ENCODE measurements at places on chromosomes 6 and 20.

- DNase-seq, result no peak
Measured at GRCh38 chr6:3898265-3898994, 49.3 kb downstream of the FAM50B start.

GRCh38 chr20:6053064-6053775, 640 bp downstream of the LRRN4 start:
- DNase-seq, result no peak

- DNase-seq, result no peak
Measured at GRCh38 chr6:26432627-26433201, 7.6 kb upstream of the BTN3A3 start.

DNA sequence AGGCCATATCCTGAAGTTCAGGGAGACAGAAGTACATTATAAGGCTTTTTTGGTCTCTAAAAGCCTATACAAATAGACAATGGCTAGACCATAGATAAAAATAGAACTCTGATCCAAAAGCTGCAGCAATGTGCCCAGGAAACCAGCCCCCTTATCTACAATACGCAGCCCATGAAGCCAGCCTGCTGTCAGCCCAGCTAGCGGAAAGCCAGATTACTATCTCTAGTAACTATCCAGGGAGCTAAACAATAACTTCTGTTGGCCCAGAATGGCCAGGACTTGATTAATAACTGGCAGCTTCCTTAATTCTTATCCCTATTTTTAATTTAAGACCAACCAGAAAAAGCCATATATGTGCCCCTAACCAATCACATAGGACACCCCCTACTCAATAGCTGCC, 160.4 kb upstream of the SMLR1 start:
- DNase-seq, result no peak

GRCh38 chr6:122438975-122439374, 32.6 kb downstream of the SERINC1 start:
- DNase-seq, result no peak

- no peak for DNase-seq
Measured at GRCh38 chr6:168288781-168289570, 30.6 kb downstream of the DACT2 start.

DNA sequence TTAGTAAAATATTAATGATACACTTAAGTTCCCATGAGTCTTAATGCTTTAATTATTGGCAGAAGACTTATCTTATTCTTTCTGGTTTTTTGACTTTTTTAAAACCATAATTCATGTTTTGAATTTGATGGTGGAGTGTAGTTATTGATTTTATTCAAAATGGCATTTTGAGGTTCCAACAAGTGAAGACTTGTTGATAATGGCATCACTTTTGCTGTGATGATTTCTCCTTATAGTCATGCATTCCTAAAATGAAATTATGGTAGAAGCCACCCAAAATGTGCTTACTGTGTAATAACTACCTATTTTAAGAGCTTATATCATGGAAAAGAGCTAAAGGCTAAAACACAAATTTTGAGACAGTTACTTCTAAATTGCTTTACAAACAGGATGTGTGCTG, 2.2 kb downstream of the DOP1A start:
- DNase-seq, result no peak

DNA sequence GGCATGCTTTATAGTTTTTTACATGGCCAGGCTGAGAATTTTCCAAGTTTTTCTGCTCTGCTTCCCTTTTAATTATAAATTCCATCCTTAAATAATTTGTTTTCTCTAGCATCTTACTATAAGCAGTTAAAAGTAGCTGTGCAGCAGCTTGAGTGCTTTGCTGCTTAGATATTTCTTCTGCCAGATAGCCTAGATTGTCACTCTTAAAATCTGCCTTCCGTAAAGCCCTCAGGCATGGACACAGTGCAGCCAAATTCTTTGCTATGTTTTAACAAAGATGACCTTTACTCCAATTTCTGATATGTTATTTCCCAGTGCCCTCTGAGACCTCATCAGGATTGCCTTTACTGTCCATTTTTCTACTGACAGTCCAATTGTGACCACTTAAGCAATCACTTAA, 92.6 kb upstream of the SGK1 start:
- DNase-seq, result no peak

DNA sequence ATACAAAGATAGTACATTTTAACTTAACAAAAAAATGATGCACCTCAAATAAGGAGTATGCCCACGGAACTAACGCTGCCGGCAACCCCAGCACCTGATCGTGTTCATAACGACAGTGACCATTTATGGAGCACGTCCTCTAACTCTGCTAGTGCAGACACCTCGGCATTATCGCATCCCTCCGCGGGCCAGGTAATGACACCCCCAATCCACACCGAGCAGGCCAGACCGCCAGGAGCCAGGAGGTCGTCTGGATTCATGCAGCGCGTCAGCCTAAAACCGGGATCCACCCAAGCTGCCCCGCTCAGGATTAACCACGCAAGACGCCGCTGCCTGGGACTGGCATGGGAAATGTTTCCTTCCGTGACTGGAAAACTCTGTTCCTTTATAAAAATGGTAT, 34.1 kb downstream of the DACT2 start:
- no peak for DNase-seq

- DNase-seq, result no peak
Measured at GRCh38 chr20:50783903-50784302, 11.0 kb upstream of the BCAS4 start.

DNA sequence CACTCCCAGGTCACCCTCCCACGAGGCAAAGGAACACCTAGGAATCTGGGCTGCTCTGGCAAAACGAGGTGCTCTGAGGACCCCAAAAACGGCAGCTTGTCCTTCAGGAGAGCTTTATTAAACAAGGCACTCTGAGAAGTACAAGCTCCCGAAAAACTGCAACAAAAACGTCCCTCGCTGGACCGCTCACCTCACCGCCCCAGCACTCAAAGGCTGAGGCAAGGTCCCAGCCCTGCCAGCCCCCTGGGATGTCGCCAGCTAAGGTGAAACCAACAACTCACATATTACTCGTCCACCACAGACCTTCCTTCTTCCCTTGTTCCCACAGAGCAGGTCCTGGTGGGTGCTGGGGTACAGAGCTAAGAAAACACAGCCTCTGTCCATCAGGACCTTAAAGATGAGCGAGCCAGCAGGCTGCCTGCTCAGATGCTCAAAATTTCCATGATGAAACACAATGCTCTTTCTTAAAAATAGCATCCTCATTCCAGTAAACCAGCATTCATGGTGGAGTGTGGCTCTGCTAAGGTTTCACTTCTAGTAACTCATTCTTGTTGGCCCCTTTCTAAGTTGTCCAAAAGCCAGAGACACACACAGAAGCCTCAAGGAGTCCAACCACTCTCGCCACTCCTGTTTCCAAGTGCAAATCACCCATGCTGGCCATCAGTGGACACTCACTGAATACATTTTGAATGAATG, 35.9 kb downstream of the ATP9A start:
- no peak for DNase-seq

GRCh38 chr6:167523426-167523825, 198.5 kb downstream of the TTLL2 start:
- no peak for DNase-seq

- no peak for DNase-seq
Measured at GRCh38 chr6:134840086-134840867, 109.6 kb downstream of the ALDH8A1 start.

- no peak for DNase-seq
Measured at GRCh38 chr6:164419099-164419498, 890.3 kb downstream of the C6orf118 start.

DNA sequence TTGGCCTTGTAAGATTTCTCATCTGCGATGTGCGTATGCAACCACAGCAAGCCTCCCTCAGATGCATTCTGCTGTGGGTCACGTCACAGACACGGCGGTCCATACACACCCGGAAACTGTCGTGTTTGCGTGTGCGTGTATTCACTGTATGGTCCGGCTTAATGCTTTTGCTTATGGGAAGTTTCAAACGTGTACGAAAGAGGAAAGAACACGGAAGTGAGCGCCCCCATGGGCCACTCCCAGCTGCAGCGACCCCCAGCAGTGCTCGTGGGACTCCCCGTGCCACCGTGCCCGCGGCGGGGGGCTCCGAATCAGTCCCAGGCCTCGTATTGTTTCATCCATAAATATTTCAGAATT, 10.2 kb downstream of the DLL1 start:
- DNase-seq, result no peak

GRCh38 chr6:435441-436307, 44.1 kb downstream of the IRF4 start:
- no peak for DNase-seq

DNA sequence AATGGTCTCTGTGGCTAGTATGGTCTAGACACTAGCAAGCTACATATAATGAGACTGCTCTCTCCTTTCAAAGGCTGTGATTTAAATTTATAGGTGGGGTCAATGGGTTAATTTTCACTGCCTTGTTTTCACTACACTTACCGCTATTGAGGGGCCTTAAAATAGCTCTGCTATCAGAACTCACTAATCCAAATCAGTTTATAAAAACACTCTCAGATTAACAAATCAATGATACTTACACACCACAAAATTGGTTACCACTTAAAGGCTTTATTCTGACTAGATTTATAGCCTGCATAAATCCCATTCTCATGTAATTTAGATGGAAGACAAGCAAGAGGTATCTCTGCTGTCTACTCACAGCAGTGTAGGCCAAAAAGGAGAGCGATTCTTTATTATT, 313.0 kb upstream of the AGPAT4 start:
- DNase-seq, result no peak

DNA sequence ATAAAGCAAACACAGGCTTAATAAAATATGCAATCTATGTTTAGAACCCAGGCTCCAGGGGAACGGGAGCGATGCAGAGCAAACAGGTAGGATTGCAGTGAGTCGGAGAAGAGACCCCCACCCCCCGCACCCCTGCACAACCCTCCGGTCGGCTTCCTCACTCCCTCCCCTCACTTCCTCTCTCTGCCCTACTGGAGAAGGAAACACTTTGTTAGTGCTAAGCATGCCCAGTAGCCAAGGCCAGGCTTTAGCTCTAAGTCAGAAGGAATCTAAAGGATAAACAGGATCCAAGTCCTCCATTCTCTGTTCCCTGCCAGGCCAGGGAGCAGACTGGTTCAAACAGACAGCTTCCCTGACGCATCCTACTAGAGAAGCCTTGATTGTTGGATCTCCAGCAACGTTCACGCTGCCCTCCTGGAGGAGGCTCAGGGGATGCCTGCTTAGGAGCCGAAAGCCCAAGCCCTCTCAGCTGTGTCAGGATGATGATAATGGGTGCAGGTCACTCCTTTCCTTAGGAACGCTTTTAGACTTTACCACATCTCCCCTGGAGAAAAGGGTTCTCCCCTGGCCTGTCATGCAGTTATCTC, 14.7 kb downstream of the FOXQ1 start:
- DNase-seq, result no peak

DNA sequence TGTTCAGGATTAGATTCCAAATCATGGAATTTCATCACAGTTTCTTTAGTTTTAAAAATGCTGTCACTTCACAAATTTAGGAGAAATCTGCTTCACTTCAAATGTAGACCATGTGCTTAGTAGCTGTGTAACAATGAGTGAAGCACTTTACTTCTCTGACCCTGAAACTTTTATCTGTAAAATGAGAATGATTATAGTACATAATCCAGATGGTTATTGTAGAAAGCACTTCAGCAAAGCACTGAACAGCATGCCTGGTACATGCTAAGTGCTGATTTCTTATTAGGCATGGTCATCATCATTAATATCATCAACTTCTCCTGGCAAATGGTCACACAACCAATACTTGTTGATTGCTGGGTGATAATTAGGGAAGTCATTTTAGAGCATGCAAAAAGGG, 705.0 kb downstream of the EPHA7 start:
- no peak for DNase-seq

DNA sequence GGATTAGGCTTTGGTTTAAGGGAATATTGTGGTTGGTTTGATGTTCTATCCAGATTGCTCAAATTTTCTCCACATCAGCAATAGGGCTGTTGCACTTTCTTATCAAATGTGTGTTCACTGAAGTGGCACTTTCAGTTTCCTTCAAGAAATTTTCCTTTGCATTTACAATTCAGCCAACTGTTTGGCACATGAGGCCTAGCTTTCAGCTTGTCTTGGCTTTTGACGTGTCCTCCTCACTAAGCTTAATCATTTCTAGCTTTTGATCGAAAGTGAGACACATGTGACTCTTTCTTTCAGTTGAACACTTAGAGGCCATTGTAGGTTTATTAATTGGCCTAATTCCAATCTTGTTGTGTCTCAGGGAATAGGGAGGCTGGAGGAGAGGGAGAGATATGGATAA, 104.8 kb downstream of the FLRT3 start:
- DNase-seq, result no peak

GRCh38 chr6:128511506-128511905, 8.9 kb downstream of the PTPRK start:
- DNase-seq, result no peak

DNA sequence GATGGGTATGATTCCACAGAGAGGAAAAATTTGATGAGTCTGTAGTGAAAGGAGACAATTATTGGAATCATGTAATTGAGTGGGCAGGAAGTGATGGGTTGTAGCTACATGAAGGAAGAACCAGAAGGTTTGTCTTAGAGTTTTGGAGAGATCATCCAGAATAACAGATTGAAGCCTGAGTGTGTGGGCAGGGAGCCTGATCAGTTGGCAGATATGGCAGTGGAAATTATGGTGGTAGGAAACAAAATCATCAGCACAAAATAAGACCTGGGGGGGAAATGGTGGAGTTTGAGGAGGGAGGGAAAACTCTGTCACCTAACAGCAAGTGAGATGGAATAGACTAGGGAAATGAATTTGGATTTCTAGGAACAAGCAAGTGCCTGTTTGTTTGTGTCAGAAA, 606.6 kb upstream of the MAP3K7 start:
- DNase-seq, result no peak

DNA sequence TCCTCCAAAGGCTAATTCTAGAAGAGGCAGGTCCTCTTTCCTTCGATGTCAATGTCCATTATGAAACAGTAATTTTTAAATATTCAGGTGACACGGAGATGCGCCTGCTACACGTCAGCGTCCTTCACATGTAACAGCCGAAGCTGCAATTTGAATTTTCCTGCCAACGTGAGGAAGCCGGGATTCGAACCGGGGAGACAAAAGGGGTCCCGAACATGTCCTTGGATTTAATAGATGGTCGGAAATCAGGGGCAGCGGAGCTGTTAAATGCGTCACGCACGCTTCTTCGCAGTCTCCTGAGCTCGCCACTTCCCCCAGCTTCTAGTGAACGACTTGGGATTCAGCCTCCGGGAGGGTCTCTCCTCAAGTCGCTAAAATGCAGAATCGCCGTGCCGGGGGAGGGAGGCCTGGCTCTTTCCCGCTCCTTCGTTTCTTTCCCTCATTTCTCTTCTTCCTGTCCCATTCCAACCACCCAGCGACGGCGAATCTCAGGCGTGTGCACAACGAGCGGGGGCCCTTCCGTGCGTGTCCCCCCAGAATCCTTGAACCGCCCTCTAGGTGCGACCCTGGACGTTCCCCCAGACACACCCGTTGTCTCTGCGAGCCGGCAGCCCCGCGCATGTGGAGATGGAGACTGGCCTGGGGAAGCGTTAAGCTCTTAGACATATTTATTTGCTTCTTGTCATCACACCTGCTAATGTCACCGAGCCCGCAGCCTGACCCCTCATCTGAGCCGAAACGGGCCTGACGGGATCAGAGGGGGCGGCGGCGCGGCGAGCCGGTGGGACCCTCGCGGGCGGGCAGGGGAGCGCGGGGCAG, 1.3 kb upstream of the FOXC1 start:
- no peak for DNase-seq

GRCh38 chr6:110287462-110288341, 70.4 kb downstream of the METTL24 start:
- DNase-seq, result no peak
